Esophagus mucosa (tissue), 1 donor: ENCODE measurements at places on chromosomes 16 and 17.

GRCh38 chr16:2048116-2048543 lies 345 bp downstream of the TSC2 start:
- ATAC-seq: peak; percentile 25

DNA sequence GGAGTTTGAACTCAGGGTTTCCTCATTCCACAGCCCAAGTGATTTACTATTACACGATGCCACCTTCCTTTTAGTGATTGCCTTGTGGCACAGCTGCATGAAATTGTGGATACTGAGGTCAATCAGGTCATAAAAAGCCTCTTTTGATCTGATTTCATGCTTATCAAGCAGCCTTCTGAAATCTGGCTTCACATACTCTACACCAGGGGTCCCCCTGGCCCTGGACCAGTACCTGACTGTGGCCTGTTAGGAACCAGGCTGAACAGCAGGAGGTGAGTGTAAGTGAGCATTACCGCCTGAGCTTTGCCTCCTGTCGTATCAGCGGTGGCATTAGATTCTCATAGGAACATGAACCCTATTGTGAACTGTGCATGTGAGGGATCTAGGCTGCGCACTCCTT lies 13.8 kb downstream of the SLFN5 start:
- no peak for ATAC-seq

- ATAC-seq: no peak
Observed at GRCh38 chr16:31360251-31360650, 5.3 kb downstream of the ITGAX start.

DNA sequence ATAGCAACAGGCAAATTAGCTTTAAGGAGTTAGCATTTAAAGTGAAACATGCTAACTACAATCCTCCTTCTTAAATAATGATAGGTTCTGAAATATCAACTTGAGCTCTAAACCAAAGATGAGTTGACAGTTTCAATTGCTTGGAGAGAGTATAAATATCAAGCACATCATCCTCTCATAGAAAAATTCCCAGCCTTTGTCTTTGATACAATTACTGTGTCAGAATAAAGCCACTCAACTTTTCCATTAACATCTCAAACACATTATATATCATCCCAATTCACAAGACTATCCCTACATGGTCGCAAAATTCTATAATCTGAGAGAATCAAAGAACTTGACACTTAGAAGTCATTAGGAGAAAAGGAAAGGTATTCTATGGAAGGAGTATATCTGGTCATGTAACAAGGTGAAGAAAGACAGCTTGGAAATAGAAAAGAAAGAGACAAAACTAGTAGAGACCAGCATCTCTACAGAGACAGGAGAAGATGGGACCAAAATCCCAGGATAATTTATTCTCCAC lies 189.8 kb downstream of the CEP112 start:
- no peak for ATAC-seq
